ENCODE measurements at places on chromosomes 5 and 9. TPM values are rescaled to one million over a fixed set of nuclear protein-coding genes. Genes with fewer than 3 reads are reported as not detected.

The CDH9 gene
- total RNA-seq, result not detected

The NOXA1 gene
- 2.1 TPM for total RNA-seq

The GPR151 gene
- not detected for total RNA-seq

The NMRK1 gene
- 36.1 TPM for total RNA-seq

The TMEM232 gene
- total RNA-seq, result 0.63 TPM

The SLU7 gene
- 49.9 TPM for total RNA-seq

The PPP2R2B gene
- not detected for total RNA-seq

The CTXN3 gene
- not detected for total RNA-seq

The THBS4 gene
- not detected for total RNA-seq

The SPATA31D3 gene
- not detected for total RNA-seq

The EGFLAM gene
- 0.49 TPM for total RNA-seq

The PRLR gene
- not detected for total RNA-seq

The BAAT gene
- total RNA-seq, result under 0.01 TPM

The OR13D1 gene
- total RNA-seq, result not detected

The CSF1R gene
- total RNA-seq, result not detected

The PCDHA1 gene
- 0.13 TPM for total RNA-seq

The PCDHA9 gene
- total RNA-seq, result 0.06 TPM

The PCDHGA9 gene
- total RNA-seq, result 0.97 TPM

The FAM13B gene
- 24.5 TPM for total RNA-seq

The LCN12 gene
- total RNA-seq, result not detected

The MORN5 gene
- 0.49 TPM for total RNA-seq

The PNPLA7 gene
- total RNA-seq, result 0.49 TPM

The LCN9 gene
- not detected for total RNA-seq

The GFI1B gene
- not detected for total RNA-seq

The PCDHA4 gene
- 0.19 TPM for total RNA-seq

The DOCK8 gene
- 8.6 TPM for total RNA-seq

The FUT7 gene
- not detected for total RNA-seq

The FCHSD1 gene
- total RNA-seq, result 14.2 TPM

The SCGB3A2 gene
- total RNA-seq, result not detected

The DCTN4 gene
- total RNA-seq, result 36.2 TPM

The NUP214 gene
- 10.4 TPM for total RNA-seq

The GRIN1 gene
- total RNA-seq, result 0.06 TPM

The SLC36A2 gene
- total RNA-seq, result not detected

The PLAC8L1 gene
- not detected for total RNA-seq

The DDX4 gene
- total RNA-seq, result not detected

The PCDHGB3 gene
- total RNA-seq, result 8.4 TPM

The NSMF gene
- 20.5 TPM for total RNA-seq
